AG09309 (cell line): ENCODE measurements at places on chromosomes 2 and 18.

DNA sequence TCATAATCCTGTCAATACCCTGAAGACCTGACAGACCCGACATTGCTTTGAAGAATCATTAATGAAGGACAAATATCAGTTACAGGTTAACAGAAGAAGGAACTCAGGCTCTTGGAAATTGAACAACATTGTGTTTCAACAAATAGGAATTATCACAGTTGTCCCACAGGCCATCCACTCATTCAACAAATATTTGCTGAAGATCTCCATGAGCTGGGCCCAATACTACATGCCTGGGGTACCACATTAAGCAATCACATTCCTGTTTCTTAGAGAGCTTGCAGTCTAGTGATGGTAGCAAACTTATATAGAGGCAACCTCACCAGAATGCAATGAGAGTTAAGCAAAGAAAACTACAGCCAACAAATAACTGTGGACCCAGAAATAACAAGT, 671.6 kb upstream of the ACVR2A start:
- no peak for DNase-seq

DNA sequence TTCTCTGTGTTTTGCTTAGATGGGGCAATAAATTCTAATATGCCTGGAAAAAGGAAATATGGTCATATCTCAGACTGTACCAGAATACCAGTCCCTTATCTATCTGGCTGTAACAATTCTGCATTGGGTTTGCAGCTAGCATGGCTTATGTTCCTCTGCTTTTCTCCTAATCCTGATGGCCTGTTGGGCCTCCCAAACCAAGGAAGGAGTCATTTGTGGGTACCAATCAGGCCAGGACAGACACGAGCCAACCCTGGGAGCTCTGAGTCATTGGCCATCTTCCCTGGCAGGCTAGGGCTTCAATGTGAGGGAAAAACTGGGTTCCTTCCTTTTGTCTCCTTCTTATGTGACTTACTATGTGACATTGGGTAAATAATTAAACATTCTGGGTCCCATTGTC, 12.0 kb downstream of the SMARCAL1 start:
- no peak for DNase-seq

GRCh38 chr2:127645395-127646291, at the start of gene GPR17:
Gene GPR17 (plus strand): TSS chr2:127646153. CDS start chr2:127650736, 4,583 bp downstream.
- DNase-seq: no peak

DNA sequence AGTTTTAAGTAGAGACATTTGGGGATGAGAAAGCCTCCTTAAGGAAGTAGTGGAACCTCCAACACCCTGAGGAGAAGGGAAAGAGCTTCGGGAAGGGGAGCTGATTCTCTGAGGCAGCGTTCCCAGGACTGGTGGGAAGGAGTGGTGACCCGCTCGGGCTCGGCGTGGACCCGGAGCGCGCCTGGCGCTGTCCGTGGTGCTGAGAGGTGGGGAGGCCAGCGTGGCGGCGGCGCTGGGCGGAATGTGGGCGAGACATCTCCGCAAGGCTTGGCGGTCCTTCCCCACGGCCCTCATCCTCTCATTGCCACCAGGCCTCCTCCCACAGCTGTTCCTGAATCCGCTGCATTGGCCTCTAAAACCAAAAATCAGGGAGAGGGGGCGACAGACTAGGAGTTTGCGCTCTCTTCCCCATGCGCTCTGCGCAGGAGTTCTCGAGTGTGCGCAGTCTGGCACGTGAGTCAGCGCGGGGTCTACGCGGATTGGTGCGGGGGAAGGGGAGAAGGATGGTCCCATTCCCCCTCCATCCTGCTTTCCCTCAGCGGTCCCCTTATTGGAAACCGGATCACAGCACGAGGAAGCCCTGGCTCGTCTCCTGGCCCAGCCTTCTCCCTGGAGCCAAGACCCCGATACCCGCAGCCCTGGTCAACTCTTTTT, 857 bp downstream of the RESP18 start:
- DNase-seq: no peak

- DNase-seq: no peak
Observed at GRCh38 chr18:45481821-45482220, 133.5 kb upstream of the SLC14A2 start.

DNA sequence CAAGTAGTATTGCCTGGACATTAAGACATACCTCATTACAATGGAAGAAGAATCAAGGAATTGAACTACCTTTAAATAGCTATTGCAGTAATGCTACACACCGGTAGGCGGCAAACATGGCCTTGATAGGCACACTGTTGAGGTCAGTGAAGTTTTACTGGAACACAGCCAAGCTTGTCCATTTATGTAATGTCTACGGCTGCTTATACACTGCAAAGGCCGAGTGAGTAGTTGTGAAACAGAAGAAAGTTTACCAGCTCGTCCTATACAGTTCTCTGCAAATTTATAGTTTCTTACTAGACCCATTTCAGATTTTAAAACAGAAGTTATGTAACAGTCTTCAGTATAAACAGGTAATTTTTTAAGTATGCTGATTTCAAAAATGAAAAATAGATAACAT, 38.8 kb downstream of the PPP4R1 start:
- DNase-seq: peak; percentile 87

DNA sequence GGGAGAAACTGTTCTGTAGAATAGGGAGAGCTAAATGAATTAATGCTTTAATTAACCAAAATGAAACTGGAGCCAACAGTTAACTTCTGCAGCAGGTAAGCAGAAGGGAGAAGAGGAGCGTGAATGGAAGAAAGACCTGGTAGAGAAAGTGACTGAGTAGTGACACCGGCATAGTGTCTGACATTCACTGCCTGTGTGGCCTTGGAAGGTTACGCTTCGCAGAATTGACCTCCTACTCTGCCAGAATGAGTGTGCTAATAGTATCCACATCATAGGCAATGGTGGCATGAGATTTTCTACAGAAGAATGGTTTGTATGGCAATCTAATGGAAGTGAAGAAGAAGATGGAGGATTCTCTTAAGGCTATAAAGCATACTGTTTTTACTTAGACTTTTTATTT, 614.4 kb downstream of the CPS1 start:
- no peak for DNase-seq

DNA sequence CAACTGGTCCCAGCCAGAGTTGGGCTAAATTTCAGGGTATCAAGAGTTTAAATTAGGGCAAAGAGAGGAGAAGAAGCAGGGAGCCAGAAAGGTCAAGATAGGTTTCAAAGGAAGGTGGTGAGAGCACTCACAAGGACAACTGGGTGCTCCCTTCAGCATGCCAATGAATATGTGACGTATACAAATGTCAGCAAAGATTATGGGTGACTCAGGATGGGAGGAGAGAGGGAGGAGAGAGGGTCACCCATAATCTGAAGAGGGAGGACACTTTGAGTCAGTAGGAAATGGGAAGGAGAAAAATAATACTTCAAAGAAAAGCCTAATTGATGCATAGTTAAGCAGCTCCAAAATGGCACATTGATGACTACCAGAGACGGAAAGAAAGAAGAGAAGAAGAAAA, 53.1 kb upstream of the ABCA12 start:
- no peak for DNase-seq

DNA sequence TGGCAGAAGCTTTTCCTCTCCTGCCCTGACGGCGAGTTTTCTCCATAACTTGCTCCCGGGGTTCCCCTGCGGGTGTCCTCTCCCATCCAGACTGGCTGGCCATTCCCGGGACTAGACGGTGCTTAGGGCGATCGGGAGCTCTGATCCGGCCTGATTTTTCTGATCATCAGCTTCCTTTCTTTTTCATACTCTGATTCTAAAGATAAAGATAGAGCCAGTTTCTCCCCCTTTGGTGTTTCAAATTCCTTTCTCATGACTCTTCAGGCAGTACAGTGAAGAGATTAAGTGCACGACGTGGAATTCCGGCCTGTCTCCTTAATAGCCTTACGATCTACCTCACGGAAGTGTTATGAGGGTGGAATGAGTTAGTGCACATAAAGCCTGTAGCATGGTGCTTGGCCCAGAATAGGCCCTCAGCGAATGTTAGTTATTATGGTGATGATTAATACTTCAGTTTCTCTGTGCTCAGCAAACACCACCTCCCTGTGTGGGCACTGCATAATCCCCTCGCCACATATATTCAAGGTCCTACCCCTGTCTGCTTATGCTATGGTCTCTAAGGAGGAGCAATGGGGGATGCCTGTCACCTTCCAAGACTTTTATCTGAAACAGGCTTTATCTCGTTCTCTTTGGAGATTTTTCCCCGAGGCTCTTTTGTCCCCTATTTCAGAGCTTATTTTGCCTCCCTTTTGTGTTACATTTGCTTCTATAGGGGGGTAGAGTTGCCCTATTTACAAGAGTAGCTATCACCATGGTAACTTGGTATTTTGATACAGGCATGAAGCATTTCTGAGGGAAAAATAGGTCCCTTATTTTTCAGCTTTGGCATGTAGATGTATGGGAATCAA, 254.8 kb downstream of the CDH2 start:
- DNase-seq: peak; percentile 71

GRCh38 chr2:70789304-70790135, 923 bp downstream of the FIGLA start:
- no peak for DNase-seq

- no peak for DNase-seq
Observed at GRCh38 chr2:176813621-176814049, 399.0 kb upstream of the HNRNPA3 start.

GRCh38 chr18:56716692-56717146, 65.6 kb downstream of the WDR7 start:
- no peak for DNase-seq

DNA sequence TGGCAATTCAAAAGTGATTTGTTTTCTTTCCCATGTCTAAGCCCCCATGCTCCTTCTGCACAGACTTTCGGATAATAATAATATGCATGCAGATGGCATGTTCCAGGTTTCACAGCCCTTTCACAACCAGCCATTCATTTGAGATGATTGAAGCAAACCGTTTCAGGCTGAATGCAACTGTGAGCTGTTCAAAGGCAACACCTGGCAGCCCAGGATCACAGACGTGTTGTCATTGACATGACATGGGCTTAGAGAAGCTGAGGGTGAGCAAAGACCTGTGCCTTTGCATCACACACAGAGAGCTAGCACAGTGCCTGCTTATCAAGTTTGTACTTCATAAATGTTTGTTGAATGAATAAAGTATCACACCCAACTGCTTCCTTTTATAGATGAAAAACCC, 12.4 kb upstream of the ERMN start:
- no peak for DNase-seq

DNA sequence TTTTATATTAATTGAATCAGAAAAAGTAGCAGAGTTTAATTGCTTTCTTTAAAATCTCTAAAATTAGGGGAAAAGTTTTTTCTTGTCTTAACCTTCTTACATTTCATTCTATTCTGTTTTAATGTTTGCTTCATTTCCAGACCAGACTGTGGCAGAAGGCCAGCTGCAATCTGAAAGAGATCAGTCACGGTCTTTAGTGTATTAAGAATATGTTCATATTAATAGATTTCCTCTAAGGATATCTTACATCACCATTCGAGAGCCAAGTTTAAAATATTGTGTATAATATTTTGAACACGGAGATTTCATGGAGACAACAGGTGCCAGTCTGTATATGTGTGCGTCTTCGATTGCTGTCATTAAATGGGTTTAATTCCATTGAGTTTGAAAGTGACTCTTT, 230.9 kb upstream of the ZSWIM2 start:
- no peak for DNase-seq

DNA sequence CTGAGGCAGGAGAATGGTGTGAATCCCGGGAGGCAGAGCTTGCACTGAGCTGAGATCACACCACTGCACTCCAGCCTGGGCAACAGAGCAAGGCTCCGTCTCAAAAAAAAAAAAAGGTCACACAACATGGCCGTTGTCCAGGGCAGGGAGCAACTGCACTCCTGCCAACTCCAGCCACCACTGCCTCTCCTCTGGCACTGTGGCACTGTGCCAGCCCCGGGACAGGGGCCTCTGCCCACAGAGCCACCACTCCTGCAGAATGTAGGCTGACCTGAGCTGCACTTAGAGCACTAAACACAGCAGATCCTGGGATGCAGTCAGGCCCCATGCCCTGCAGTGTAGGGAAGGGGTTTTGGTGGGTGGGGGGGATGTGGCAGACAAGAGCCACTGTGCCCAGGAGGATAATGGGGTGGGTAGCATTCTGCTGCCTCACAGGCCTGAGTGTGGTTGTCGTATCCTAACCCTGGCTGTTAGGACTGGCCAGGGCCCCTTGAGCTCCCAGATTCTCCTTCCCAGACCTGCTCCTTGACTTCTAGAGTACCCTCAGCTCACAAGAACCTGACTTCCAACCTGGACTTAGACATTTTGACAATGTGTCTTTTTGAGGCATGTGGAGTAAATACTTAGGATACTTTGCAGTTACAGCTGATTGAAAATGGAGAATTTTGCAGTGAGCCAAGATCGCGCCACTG, 69.4 kb upstream of the SH3RF3 start:
- DNase-seq: no peak

- DNase-seq: peak; percentile 67
Observed at GRCh38 chr2:177604271-177605065, 211.9 kb downstream of the AGPS start.

DNA sequence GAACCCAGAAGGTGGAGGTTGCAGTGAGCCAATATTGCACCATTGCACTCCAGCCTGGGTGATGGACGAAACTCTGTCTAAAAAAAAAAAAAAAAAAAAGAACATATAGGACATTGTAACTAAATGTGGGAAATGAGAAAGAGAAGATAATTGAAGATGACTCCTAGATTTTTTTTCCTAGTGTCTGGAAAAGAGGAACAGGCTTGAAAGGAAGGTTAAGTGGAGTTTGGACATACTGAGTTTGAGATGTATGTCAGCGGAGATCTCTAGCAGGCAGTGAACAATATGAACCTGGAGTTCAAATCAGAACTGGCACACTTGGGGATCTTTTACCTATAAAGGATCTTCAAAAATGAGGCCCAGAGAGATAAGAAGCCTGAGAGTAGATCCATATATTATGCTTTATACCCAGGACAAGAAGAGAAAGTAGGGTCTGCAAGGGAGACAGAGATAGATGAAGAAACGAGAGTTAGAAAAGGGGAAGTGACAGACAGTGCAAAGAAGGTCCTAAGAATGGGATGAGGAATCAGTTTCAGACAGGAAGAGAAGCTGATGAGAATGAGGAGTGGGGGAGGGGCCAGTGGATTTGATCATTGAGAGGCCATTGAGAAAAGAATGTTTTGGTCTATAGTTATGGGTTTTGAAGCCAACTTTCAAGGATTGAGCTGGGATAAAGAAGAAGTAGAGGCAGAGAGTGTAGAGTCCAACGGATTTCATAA, 46.9 kb upstream of the CD28 start:
- DNase-seq: no peak

DNA sequence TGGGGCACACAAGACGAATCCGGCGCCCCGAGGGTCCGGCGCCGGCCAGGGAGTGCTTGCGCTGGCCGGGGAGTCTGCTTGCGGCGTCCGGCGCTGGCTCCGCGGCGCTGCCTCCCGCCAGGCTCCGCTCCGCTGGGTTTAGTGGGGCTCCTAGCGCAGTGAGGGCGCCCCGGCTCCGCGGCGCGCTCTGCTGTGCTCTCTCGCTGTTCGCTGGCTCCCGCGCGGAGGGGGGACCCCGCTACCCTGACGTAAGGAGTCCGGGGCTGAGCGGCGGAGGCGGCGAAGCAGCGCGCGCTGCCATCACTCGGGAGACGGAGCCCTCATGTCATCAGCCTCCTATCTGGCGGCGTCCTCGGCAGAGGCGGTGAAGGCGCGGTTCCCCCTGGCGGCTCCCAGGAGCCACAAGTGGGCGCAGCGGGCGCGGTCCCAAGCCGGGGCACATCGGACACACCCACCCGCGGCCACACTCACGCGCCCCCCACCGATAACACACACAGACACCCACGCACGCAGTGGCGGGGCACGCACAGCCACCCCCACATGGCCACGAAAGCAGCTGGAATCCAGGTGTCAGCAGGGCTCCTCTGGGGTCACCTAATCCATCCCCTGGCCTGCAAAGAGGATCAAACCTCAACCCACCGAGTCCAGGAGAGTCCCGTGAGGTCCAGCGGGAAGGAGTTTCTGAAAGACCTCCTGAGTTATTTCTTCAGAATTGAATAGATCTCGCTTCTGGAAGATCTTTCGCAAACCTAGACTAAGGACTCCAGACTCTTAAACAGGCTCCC, at the start of gene C1QL2:
TSS of gene C1QL2 (minus strand) at position 189 of the 785 bp plus-strand sequence. CDS start 482 bp downstream, outside the sequence.
- DNase-seq: no peak
